ENCODE measurements at places on chromosomes 11 and 22. TPM values are rescaled to one million over a fixed set of nuclear protein-coding genes. Genes with fewer than 3 reads are reported as not detected.

The CSRP3 gene
- not detected for total RNA-seq

The PAX6 gene
- 17.0 TPM for total RNA-seq

The ILK gene
- 42.5 TPM for total RNA-seq

The VSIG10L2 gene
- total RNA-seq = not detected

The TSSC4 gene
- total RNA-seq = 15.5 TPM

The NOX4 gene
- 6.9 TPM for total RNA-seq

The CPSF7 gene
- 23.4 TPM for total RNA-seq

The APOL5 gene
- total RNA-seq = not detected

The E2F8 gene
- 0.49 TPM for total RNA-seq

The C11orf42 gene
- not detected for total RNA-seq

The ACTN3 gene
- not detected for total RNA-seq
